ENCODE measurements at places on chromosomes 3 and 15. TPM values are rescaled to one million over a fixed set of nuclear protein-coding genes. Genes with fewer than 3 reads are reported as not detected.

Gene ARPIN
- total RNA-seq, result not detected

Gene HRH1
- not detected for total RNA-seq

Gene GP5
- not detected for total RNA-seq

Gene GJD2
- not detected for total RNA-seq

Gene CTDSPL
- 0.69 TPM for total RNA-seq

Gene TPRA1
- total RNA-seq, result 54.9 TPM

Gene ARHGEF26
- total RNA-seq, result 0.17 TPM

Gene TTC23
- 1.00 TPM for total RNA-seq
